Stimulated activated naive CD8-positive, alpha-beta T cell treated with anti-CD3 and anti-CD28 coated beads, Interleukin-15, amount 100 ng/mL, for 72 hours (primary cell): ENCODE measurements at places on chromosomes 7 and 10.

DNA sequence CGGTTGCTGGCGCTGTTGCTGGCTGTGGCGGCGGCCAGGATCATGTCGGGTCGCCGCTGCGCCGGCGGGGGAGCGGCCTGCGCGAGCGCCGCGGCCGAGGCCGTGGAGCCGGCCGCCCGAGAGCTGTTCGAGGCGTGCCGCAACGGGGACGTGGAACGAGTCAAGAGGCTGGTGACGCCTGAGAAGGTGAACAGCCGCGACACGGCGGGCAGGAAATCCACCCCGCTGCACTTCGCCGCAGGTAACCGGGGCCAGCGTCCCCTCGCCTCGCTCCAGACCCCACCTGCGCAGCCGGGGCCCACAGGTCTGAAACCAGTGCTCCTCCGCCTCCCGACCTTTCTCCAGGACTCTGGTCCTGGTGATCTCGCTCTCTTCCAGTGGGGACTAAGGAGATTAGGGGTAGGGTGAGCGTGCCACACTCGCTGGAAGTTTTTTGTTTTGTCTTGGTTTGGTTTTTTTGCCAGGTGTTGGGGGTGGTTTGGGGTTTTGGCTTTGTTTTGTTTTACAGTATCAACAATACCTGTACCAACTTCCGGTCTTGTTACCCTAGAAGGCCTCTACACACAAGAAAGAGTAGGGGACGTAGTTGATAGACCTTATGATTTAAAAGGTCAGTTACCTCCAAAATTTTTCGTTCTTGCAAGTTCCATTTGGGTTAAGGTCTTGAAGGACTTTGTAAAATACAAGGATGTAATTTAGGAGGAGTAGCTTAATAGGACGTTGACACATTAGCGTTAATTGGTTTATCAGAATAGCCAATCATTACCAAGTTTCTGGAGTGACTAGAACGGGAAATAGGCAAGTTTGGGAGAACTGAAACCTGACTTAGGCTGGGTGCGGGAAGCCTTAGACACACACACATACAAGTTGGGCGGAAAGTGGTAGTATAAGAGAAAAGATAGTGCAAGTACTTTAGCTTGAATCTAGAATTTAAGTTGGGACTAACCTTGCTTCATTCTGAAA, 704 bp downstream of the TNKS2 start:
- peak; percentile 61 for DNase-seq

GRCh38 chr7:20193242-20193777, 23.9 kb downstream of the MACC1 start:
- DNase-seq, result no peak

DNA sequence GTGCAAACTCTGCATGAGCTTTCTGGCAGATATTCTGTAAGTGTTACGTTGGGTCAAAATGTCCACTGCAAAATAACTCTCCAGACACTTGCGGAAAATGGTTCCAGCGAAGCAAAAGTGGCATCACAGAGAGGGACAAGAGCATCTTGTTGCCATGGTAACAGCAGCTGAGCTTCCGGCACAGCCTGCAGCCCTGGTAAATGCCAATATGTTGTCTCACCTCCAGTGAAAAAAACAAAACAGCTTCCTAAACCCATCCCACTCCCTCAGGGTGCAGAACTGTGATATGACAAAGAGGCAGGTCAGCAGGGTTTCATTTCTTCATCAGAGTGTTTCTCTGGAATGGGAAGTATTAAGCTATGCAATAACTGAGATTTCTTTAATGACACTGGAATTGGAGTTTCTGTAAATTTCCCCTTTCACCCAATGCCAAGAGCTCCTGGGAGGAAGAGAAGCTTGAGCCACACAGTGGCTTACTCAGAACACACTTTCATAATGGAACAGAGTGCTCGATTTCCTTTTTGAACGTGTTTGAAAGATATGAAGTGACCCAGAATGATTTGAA, 65.6 kb downstream of the FOXI2 start:
- no peak for DNase-seq

GRCh38 chr7:31986878-31987518, 83.2 kb downstream of the PDE1C start:
- no peak for DNase-seq

DNA sequence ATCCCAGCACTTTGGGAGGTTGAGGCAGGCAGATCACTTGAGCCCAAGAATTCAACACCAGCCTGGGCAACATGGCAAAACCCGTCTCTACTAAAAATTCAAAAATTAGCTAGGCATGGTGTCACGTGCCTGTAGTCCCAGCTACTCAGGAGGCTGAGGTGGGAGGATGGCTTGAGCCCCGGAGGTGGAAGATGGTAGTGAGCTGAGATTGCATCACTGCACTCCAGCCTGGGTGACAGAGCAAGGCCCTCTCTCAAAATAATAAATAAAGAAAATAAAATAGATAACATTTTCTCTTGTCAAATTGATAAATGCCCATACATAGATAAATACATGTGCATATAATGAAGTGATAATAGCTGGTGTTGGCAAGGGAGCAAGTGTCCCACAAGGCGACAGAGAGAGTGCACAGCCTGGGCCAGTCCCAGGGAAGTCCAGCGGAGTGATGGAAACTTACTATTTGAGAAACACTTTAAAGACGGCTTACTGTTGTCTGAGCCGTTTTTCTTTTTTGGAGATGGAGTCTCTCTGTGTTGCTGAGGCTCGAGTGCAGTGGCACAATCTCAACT, 33.4 kb upstream of the DLG5 start:
- no peak for DNase-seq

- no peak for DNase-seq
Observed at GRCh38 chr10:49356181-49356580, 39.7 kb downstream of the DRGX start.

DNA sequence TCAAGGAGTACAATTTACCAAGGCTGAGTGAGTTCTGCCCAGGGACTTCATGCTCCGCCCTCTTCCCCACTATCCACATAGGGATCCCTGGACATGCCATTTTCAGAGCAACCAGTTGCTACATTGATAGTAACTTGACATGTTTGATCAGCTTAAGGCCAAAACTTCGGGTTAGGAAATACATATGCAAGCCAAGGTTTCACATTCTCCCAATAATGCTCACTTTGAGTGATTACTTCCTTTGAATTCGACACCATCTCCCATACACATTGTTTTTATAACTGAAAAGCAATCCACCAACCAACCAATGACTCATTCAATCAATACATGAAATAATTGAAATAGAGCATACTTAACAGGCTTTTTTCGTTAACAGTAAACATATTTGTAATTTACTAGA, 137.9 kb downstream of the GLI3 start:
- no peak for DNase-seq

DNA sequence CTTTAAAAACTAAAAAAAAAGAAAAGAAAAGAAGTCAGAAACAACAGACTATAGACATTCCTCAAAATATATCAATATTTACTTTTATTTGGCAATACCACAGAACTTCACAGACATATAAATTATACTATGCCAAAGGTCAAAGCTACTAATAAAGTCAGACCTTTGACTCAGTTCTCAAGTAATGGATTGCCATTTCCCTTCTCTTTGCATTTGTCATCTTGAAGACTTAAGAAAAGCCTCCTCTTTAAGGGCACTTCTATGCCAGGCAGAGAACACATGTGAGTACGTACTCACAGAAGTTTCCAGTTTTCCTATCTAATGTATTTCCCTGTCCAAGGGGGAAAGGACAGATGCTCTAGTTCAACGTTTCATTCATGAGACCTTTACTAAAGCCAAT, 37.6 kb downstream of the TNPO3 start:
- DNase-seq, result no peak

DNA sequence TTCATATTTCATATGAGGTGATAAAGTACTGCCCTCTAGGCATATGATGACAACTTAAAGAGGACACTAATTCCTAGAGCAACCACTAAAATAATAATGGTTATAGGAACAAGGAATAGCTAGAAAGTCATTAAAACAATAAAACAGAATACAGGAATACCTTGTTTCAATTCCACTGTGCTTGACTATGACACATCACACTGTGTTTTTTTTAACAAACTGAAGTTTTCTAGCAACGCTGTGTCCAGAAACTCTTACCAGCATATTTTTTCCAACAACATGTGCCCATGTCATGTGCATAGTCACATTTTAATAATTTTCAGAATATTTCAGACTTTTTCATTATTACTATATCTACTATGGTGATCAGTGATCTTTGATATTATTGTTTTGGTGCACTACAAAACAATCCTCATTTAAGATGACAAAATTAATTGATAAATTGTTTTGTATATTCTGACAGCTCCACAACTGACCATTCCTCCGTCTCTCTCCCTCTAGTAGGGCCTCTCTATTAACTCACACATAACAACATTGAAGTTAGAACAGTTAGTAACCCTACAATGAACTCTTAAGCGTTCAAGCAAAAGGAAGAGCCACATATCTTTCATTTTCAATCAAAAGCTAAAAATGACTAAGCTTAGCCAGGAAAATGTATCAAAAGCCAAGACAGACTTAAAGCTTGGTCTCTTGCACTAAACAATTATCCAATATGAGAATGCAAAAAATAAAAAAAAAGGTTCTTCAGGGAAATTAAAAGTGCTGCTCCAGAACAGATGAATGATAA, 85.8 kb downstream of the SNX13 start:
- DNase-seq, result no peak

DNA sequence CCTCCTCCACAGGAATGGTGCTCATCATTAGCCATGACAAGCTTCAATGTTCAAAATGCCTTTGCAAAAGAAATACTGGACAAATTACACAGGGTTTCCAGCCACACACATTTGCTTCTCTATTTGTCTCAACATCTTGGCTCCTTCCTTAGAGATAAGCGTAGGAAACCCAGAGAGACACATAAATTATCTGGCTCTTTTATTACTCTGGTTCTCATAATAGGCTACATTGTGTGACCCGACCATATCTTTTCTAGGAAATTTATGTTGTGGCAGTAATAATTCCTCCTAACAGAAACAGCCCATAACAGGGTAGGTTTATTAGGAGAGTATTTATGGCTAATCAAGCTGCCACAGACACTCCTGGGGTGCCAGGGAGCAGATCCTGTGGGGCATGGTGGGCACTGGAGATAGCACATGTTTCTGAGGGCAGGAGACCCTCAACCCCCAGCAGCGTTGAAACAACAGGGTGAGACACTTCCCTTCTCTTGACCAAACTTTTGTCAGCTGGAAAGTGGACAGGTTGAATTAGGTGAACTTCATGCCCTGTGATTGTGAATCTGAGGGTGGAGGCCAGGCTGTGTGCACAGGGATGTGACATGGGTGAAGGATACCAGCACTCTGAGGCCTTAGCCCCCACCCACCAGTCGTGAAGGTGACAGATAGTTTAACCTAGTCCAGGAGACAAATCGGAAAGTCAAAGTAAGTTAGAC, 295.9 kb upstream of the ZNF32 start:
- DNase-seq, result no peak

DNA sequence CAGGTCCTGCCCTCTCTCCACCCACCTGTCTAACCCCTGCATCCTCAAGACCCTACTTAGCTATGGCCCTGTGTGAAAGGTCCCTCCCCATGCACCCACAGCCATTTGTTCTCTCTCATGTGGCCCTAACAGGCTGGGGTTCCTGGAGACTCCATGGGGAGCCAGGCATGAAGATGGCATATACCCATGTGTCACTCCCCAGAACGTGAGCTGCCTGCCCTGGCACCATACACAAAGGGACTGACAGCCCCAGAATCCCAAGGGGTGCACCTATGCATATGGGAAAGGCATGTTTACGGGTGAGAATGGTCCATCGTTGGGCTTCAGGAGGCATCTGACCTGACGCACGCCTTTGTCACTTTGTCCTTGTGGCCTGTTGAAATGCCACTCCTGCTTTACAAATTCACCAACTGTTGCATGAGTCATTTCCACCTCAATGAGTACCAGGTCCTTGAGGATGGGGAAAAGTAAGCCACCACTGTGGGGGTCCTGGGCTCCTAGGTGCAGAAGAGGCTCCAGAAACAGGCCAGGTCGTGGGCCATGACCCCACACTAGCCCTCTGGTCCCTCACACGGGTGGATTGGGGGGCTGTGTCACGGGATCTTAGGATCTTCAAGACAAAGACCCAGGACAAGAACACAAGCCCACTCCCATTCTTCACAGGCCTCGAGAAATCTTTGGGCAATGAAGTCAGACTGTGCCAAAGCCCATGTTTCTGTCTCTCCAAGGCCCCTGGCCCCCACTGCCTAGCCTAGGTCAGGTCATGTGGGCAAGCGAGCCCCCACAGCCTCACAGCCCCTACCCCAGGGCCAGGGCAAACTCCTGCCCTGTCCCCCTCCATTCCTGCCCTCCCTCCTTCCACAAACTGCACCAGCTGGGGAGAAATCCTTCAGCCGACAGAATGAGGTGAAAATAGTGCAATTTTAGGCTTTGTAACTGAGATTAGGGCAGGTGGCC, 8.6 kb downstream of the GPRIN2 start:
- no peak for DNase-seq

DNA sequence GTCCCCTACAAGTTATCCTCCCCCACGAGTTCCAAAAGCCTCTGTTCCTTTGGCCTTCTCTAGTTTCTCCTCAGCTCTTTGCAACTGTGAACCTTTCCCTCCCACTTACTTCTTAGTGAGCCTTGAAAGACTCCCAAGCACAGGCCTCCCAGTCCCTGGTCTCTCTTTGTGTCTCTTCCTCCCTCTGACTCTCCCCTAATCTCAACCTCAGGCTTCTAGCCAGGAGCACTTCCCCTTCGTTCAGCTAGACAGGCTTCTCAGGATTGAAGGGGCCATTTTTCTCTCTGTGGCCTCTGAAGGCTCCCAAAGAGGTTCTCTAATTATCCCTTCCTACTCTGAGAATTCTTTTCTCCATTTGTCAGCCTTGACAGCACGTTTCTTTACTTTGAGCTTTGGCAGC, 50.2 kb upstream of the PHYHIPL start:
- DNase-seq, result no peak

- no peak for DNase-seq
Observed at GRCh38 chr7:157708919-157709295, 372.1 kb downstream of the DNAJB6 start.

- DNase-seq, result no peak
Observed at GRCh38 chr10:61135276-61135721, 191.3 kb upstream of the RHOBTB1 start.

GRCh38 chr10:75066271-75066670, 45.2 kb upstream of the SAMD8 start:
- DNase-seq, result no peak

GRCh38 chr10:88841316-88842111, 10.1 kb downstream of the ANKRD22 start:
- DNase-seq, result no peak

- no peak for DNase-seq
Observed at GRCh38 chr7:154857728-154858681, 144.9 kb downstream of the PAXIP1 start.

- DNase-seq, result no peak
Observed at GRCh38 chr7:135459951-135460567, 49.8 kb downstream of the CNOT4 start.
